ENCODE measurements at places on chromosomes 6 and 20.

GRCh38 chr20:8851446-8851845, 217.4 kb upstream of the PLCB4 start:
- DNase-seq: no peak

- no peak for DNase-seq
These were observed 919.6 kb upstream of the MAP3K7 start for GRCh38 chr6:91506509-91506908.

GRCh38 chr6:154909821-154910220, 85.3 kb upstream of the TIAM2 start:
- DNase-seq: no peak

DNA sequence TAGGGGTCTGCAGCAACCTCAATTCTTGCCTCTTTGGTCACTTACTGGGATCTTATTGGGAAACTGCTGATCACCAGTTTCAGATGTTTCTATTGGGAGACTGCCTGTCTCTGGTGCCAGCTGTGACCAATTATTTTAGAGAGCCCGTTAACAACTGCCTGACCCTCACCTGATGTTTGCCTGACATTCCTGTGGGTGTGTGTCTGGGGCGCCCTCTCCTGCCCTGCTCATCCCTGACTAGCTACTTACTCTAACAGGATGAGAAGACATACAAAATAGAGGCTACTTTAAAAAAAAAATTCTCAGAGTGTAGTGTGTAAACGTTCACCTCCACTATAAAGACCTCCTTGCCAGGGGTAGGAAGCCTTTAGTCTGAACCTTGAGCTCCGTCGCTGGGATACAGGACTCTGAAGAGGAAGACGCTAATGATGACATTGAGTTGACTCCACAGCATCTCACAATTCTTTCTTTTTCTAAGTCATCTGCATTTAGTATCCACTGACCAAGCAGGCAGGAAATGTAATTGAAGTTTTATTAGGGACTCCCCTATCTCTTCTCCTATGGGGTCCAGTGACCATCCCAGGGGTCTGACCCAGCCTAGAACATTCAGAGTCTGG, 54.6 kb upstream of the DDR1 start:
- DNase-seq: no peak

DNA sequence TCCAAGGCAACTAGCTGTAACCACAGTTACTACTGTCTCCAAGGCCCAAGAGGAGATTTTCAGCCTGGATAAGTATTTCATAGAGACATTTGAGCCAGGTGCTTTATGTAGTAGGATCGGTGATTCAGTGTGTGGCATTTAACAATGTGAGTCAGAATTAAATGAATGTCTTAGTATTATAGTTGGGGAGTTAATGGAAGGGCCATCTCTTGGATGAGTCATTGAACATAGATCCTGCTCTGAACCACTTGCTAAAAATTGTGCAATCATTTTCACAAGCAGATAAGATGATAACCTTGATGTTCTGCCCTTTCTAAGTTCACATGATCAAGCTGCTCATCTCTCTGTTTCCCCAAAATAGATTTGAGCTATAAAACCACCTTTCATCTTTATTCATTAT, 668.9 kb upstream of the CITED2 start:
- DNase-seq: peak; percentile 95

DNA sequence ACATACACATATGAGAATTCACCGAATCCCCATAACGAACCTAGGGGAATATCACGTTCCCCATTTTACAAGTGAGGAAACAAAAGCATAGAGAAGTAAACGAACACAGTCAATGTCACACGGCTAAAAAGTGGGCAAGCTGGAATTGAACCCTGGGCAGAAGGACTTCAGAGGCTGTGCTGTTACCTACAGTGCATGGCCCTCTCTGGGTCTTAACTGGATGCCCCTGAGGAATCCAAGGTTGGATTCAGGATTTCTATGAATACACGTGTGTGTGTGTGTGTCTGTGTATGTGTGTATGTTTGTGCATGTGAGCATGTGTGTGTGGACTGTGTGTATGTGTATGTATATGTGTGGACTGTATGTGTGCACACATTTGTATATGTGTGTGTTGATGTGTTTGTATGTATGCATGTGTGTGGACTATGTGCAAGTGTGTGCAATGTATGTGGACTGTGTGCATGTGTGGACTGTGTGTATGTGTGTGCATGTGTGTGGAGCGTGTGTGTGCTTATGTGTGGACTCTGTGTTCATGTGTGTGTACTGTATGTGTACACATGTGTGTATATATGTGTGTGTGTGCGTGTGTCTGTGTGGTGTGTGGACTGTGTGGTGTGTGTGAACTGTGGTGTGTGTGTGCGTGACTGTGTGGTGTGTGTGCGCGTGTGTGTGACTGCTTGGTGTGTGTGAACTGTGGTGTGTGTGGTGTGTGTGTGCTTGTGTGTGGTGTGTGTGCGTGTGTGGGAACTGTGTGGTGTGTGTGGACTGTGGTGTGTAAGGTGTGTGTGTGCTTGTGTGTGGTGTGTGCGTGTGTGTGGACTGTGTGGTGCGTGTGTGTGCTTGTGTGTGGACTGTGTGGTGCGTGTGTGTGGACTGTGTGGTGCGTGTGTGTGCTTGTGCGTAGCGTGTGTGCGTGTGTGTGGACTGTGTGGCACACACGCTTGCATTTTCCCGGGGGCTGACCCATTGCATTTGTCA, 49.0 kb downstream of the HNF4A start:
- DNase-seq: no peak

GRCh38 chr6:161903584-161904212, 629.8 kb upstream of the AGPAT4 start:
- DNase-seq: no peak

DNA sequence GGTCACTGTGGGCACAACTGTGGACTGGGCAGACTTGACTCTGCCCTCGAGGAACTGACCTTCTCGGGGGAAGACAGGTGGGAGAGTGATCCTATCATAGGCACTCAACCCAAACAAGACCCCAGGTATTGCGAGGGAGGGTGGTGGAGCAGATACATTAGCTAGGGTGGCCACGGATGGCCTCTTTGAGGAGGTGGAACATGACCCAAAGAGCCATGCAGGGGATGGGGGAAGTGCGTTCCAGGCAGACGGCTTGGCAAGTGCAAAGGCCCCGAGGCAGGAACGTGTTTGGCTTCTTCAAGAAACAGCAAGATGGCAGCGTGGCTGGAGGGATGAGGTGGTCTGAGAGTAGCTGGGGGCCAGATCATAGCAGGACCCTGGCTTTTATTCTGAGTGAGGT, 167.6 kb downstream of the NFATC2 start:
- DNase-seq: no peak

DNA sequence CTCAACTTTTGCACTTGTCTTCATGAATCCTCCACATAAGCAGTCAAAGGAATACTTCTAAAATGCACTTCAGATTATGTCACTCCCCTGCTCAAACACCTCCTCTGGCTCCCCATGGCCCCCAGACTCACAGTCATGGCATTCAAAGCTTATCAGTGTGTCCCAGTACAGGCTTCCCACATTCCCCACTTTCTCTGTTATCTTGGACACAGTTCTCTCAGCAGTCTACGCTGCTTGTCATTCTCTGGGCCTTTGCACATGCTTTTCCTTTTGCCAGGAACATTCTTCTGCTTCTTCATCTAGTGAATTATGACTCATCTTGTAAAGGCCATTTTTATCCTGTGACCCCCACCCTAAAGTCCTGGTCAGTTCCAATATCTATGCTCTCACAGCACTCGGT, 31.8 kb downstream of the SLC13A3 start:
- no peak for DNase-seq
